ENCODE measurements at places on chromosomes 6 and 20.

DNA sequence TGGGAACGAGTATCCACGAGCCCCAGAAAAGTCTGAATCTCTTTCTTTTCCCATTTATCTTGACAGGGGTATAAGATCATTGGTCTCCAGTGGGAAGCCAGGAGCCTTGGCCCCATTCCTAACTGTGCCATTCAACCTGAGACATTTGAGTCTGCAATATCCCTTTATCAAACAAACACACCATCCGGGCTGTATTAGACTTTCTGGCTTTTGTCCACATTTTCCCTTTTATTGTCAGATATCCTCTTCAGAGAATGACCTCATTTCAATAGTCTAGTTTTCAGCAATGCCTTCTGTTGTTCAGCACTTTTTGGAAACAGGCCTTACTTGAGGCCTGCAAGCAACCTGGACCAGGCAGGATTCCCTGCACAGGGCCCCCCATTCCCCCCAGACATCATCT is 15.7 kb downstream of the BPIFA1 start:
- DNase-seq, result no peak

- no peak for DNase-seq
These were observed 126.9 kb upstream of the UFL1 start for GRCh38 chr6:96394727-96395126.

DNA sequence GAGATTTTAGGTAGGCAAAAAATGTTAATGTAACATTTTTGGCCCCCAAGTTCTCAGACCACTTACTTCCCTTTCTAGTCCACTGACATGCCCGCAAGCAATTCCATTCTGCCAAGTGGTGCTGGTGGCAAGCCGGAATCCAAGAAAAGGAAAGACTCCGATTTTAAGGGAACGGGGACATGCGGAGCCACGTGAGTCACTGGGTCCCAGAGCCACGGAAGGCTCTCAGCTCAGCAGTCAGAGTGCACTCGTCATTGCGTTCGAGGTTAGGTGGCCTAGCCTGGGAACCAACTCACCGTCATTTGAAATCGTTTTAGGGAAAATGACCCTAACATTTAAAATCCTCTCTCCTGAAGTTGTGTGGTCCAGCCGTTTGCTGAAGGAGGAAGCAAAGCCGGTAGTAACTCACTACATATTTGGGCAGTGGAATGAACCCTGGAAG is 711 bp upstream of the SIRT5 start:
- DNase-seq, result peak; percentile 49

DNA sequence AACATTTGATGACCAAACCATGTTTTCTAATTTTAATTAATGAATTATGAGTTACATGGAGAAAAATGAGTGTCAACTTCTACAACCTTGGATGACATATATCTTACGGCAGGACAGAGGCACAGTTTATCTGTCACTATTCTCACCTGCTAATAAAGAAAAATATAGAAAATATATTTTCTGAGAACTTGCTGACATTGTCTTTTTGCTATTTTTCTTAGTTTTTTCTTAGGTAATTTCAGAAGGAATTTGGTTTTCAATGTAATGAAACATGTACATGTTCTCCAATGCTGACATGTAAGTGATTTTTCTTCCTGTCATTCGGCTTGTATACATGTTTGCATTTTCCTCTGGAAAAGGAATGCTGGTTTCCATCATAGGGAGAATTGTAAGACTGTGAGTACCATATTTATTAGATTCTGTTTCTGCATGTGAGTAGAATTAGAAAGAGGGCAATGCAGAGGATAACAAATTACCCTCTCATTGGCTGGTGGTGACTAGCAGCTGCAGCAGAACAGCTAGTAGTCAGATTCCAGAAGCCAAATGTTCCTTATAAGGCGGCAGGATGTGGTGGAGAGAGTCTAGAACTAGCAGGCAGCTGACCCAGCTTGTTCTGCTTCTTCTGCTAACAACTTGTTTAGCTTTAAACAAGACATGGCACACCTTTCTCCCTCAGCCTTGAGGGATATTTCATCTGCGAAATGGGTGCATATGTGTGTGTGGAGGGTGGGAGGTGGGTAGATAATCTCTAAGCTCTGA is 132.8 kb upstream of the SPACA1 start:
- no peak for DNase-seq

DNA sequence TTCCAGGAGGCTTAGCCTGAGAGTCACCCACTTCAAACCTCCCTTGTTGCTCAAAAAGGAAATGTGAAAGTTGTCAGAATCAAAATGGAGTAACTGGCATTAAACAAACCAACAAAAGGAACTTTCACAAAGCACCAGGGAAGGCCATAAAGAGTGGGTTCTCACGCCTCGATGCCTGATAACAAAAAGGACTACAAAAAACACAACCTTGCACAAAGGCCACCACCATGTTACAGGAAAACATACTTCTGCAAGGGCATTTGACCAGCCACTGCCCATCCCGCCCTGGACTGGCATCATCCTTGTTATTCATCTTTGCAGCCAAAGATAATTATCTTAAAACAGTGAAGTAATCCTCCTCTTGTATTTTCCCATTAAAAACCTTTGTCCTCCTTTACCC is 34.8 kb downstream of the RNASET2 start:
- DNase-seq, result no peak

GRCh38 chr6:157137501-157137900 is 185.8 kb downstream of the TMEM242 start:
- DNase-seq, result no peak

GRCh38 chr6:125792680-125793079 is 1.9 kb downstream of the NCOA7 start:
- DNase-seq, result no peak

DNA sequence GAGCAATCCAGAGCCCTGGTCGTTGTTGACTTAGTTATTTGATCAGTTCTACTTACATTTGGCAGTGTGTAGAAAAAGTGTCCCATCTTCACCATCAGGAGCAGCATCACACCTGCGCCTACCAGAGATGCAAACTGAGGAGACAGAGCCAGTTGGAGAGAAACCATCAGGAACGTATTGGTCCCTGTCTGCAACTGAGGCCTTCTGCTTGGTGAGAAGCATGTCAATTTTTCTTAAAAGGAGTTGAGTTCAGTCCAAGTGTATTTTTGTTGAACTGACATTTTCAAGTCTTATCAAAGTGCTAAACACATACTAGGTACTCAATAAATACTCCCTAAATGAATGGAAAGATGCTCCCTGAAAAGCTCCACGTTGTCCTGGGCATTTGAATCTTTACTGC is 47.9 kb upstream of the SRPK1 start:
- DNase-seq, result no peak

- DNase-seq, result no peak
These were observed 33.2 kb downstream of the BEND6 start for GRCh38 chr6:56988145-56988544.

DNA sequence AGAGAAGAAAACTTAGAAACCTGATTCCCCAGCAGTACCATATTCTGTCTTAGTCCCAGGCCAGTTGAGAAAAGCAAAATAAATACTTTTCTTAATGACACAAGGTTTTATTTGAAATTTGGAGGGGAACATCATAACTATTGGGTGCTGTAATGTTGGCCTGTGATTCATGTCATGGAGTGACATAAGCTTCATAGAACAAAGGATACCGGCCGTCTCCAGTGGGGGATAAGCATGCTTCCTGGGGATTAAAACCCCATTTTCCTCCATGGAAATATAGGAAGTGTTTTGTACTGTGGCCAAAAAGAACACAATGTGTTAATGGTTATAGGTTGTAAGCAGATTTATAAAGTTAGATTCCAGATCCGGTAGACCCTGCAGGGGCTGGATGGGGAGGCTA is 18.0 kb downstream of the MTHFD1L start:
- no peak for DNase-seq

GRCh38 chr6:165704045-165704748 is 41.2 kb upstream of the PDE10A start:
- no peak for DNase-seq

- DNase-seq, result no peak
These were observed 15.8 kb downstream of the NCOA5 start for GRCh38 chr20:46074006-46074405.

DNA sequence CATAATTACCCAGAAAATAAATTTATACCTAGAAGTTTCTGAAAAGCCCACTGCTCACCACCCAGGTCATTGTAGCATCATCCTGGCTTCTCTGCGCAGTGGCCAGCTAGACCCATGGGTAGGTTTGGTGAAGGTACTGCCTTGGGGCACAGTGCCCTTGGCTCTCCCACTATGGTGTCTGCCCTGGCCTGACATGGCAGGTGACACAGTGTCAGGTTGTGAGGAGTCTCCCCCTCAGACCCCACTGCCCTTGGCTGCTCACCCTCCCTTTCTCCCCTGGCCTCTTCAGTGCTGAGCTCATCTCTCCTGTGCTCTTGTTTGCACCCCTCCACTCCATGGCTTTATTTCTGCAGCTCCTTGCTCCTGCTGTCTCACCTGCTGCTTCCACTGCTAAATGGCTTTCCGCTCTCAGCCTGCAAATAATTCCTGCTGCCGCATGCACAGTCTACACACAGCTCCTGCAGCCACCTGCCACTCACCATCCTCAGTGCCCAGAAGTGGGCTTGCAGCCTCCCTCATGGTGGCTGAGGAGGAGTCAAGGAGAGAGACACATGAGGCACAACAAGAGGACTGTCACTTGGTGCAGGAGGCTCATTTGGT is 313.4 kb upstream of the MOCS1 start:
- DNase-seq, result no peak

- DNase-seq, result no peak
These were observed 1.7 kb upstream of the HDDC2 start for GRCh38 chr6:125303512-125303854.

DNA sequence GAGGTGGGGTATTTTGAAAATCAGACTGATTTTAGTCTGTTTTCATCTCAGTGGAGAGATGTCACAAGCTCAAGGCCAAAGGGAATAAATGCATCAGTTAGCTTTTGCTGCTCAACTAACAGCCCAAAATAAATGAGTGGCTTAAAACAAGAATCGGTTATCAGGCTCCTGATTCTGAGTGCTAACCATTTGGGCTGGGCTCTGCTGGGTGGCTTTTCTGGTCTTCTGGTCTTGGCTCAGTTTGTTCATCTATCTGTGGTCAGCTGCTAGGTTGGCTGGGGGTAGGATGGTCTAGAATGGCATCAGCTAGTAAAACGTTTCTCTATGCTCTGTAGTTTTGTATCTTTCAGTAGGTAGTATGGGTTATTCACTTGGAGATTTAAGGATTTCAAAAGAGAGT is 357.5 kb upstream of the JAG1 start:
- DNase-seq, result no peak

DNA sequence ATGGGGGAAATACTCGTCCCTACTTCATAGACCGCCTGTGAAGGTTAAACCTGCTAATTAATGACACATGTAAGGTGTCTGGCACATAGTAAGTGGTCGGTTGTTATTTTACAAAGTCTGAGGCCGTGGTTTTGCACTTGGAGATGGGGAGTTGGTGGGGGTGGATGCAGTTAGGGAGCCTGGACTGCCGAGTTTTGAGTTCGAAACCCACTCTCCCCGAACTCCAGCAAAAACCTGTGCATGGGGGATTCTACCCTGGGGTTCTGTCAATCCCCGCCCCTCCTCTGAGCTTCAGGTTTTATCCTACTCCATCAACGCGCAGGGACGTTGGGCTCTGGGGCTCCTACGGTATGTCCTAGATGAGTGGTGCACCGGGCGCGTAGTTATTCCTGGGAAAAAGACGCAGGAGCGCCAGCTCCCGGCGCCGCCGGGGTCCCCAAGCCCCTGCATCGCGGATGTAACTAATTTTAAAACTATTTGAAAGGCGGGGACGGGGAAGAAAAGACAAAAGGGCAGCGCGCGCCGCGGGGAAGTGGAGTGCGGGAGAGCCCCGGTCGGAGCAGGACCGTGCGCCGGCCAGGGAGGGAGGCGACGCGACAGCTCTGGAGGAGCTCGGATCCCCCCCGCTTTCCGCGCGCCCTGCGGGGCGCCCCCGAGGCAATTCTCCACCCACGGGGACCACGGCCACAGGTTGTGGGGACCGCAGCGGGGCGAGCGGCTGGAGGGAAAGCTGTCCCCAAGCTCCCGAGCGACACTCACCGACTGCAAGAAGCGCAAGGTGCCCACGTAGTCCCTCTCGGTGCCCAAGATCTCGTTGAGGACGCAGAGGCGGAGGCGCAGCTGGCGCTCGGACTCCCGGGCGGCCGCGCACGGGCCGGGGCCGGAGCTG is 672 bp downstream of the PREX1 start:
- DNase-seq, result peak; percentile 84

GRCh38 chr6:73644941-73645591 is 8.7 kb downstream of the SLC17A5 start:
- DNase-seq, result no peak

- DNase-seq, result peak; percentile 35
These were observed 41.3 kb downstream of the HLA-DPB1 start for GRCh38 chr6:33116841-33117711.

DNA sequence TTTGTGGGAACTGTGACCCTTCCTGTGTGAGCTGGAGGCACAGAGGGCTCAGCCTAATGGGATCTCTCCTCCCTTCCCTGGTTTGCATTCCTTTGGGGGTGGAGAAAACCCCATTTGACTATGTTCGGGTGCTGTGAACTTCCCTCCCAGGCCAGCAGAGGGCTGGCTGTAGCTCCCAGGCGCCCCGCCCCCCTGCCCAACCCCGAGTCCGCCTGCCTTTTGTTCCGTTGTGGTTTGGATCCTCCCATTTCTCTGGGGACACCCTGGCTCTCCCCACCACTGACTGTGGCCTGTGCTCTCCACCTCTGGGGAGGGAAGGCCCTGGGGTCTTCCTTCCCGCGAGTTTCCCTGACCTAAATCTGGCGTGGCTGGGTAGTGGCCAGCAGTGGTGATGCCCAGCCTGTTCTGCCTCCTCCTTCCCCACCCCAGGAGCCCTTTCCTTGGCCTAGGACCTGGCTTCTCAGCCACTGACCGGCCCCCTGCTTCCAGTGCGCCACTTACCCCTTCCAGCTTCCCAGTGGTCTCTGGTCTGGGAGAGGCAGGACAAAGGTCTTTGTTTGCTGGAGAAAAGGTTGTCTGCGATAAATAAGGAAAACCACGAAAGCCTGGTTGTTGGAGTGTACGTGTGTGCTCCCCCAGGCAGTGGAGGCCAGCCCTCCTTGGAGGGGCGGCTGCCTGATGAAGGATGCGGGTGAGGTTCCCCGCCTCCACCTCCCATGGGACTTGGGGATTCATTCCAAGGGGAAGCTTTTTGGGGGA is 4.9 kb downstream of the VEGFA start:
- DNase-seq, result peak; percentile 78
